Karpas-422 (cell line): ENCODE measurements at places on chromosomes 11 and 22.
A peak's percentile ranks its signal among the peaks of the same experiment; 100 is the strongest.

- no peak for DNase-seq
- H3K4me1 ChIP-seq, result no peaks in the 10 kb centered on the region
- H3K27ac ChIP-seq, result no peak overlapping the region
- no peak overlapping the region for H3K4me3 ChIP-seq
Observed at GRCh38 chr11:63897459-63898146, 19.4 kb downstream of the RCOR2 start.

GRCh38 chr11:15074206-15075161 is 1.1 kb downstream of the CALCB start:
- H3K36me3 ChIP-seq, result no peaks in the 10 kb centered on the region
- H3K27ac ChIP-seq, result no peak overlapping the region
- peak; percentile 88 for DNase-seq

DNA sequence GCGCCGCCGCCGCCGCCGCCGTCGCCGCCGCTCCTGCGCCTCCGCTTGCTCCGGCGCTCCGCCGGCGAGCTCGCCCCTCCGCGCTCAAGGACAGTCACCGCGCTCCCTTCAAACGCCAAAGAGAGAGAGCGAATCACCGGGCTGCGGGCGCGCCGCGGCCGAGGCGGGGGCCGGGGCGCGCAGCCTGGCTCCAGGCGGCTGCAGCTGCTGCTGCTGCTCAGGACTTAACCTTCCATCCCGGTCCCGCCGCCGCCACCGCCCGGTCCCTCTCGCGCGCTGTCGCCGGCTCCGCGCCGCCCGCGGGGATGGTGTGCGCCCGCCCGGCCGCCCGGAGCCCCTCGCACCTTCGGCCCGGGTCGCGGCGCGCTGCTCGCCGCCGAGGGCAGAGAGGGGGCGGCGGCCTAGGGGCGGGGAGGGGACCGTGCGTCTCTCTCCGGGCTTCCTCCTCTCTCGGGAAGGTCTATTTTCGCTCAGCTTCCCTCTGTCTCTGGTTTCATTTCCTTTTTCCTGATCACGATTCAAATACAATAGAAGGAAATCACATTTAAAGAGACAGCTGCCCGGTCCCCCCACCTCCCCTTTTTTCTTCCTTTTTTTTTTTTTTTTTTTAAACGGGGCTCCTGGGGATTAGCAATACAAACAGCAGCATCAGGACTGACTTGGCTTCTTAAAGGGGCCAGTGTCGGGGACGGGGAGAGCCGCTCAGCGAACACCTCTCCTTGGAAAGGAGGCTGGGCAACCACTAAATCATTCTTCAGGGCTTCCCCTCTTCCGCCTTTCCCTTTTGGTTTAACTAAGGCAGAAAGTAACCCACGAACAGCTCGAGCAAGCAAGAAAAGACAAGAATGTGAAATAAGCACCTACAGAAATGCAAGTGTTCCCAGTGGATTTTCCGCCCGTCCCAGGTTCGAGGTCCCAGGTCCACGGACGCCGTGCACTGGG is 22.1 kb downstream of the LMO2 start:
- H3K4me3 ChIP-seq, result peak overlapping the region; percentile 62
- H3K4me1 ChIP-seq, result peaks cover 35% of the 10 kb centered on the region
- H3K36me3 ChIP-seq, result no peaks in the 10 kb centered on the region

DNA sequence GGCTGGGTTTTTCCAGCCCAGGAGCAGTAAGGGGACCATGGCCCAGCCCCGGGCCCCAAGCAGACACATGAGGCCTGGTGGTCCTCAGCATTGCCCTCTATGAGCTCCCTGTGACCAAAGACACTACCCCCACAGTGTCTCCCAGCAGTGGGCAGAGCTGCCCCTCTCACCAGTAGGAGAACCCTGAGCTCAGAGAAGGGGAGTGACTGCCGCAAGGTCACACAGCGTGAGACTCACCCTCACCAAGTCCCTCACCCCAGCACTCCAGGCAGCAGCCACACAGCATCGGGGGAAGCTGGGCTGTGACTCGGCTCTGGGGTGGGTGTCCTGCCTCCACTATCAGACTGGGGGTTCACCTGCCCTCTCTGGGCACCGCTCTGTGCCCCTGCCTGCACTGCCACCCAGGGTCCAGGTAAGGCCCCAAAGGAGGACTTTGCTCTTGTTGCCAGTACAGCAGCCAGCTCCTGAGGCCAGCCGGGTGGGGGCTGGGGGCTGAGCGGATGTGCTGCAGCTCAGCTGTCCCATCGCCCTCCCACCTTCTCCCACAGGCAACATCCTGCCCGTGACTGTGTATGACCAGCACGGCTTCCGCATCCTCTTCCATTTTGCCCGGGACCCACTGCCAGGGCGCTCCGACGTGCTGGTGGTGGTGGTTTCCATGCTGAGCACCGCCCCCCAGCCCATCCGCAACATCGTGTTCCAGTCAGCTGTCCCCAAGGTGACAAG is 7.9 kb upstream of the SH3BP1 start:
- H3K27ac ChIP-seq, result peak overlapping the region; percentile 90
- H3K4me3 ChIP-seq, result no peak overlapping the region
- DNase-seq, result no peak
- no peaks in the 10 kb centered on the region for H3K27me3 ChIP-seq
- H3K4me1 ChIP-seq, result peaks cover 36% of the 10 kb centered on the region

GRCh38 chr22:32088084-32088483 is 45.0 kb downstream of the SLC5A1 start:
- no peak overlapping the region for H3K4me3 ChIP-seq
- H3K4me1 ChIP-seq, result no peaks in the 10 kb centered on the region
- H3K27ac ChIP-seq, result no peak overlapping the region
- H3K27me3 ChIP-seq, result no peaks in the 10 kb centered on the region
- DNase-seq, result no peak
